ENCODE measurements at places on chromosomes 1 and 21. TPM values are rescaled to one million over a fixed set of nuclear protein-coding genes. Genes with fewer than 3 reads are reported as not detected.
A peak's percentile ranks its signal among the peaks of the same experiment; 100 is the strongest.

Gene SPRR1B
- not detected for total RNA-seq

Gene FMN2
- total RNA-seq = 0.97 TPM

Gene WLS
- total RNA-seq = 115 TPM

Gene CSF3R
- 19.7 TPM for total RNA-seq

DNA sequence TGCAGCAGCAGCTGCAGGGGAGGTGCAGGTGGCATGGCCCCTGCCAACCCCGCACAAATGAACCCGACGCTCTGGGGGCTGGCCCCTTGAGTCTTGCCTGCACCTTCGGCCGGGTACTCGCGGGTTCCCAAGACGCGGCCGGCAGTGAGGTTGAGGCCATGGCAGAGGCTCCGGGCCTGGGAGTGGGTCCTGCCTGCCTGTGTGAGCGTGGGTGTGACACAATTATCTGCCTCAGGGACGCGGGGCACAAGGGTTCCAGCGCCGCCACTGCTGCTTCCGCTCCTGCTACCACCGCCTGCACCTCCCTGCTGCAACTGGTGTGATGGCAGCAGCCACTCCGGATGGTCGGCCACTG is 20.9 kb upstream of the TGFB2 start:
- no peak overlapping the region for H3K4me3 ChIP-seq
- no peak overlapping the region for H3K27ac ChIP-seq
- H3K27me3 ChIP-seq = no peaks in the 10 kb centered on the region
- no peaks in the 10 kb centered on the region for H3K36me3 ChIP-seq
- no peaks in the 10 kb centered on the region for H3K4me1 ChIP-seq

DNA sequence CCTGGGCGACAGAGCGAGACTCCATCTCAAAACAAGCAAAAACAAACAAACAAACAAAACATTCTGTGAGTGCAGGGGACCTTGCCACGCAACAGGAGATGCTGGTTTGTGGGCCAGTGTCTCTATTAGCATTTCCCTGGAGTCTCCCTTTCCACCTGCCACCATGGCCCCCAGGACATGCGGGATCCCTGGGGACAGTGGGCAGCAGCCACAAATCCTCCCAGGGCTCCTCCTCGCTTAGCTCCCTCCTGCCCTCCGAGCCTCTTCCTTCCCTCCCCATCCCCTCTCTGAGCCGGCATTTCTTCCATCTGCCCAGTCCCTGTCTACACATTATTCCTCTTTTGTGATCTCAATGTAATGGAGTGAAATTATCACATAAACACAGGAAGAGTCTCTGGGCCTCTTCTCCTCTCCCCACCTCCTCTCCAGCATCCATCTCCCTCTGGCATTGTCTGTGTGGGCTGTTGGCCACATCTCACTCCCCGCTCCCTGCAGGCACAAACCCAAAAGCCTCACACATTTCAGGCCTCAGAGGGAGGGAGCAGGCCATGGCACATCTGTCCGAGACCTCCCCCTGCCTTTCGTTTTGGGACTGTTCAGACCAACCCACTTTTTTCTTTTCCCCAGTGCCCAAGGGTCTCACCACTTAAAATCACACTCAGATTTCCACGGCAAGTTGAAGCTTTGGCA is 144.3 kb downstream of the MIS18A start:
- H3K4me3 ChIP-seq = no peak overlapping the region
- no peak overlapping the region for H3K27ac ChIP-seq
- H3K4me1 ChIP-seq = peaks cover 13% of the 10 kb centered on the region
- DNase-seq = no peak
- no peaks in the 10 kb centered on the region for H3K27me3 ChIP-seq

GRCh38 chr1:156879876-156880275 is 13.6 kb upstream of the PEAR1 start:
- no peaks in the 10 kb centered on the region for H3K4me1 ChIP-seq
- no peak overlapping the region for H3K27ac ChIP-seq
- no peak for DNase-seq
- no peak overlapping the region for H3K4me3 ChIP-seq

GRCh38 chr1:60878323-60878722 is 204.0 kb upstream of the NFIA start:
- no peaks in the 10 kb centered on the region for H3K36me3 ChIP-seq
- H3K27me3 ChIP-seq = no peaks in the 10 kb centered on the region
- H3K4me3 ChIP-seq = no peak overlapping the region
- H3K27ac ChIP-seq = no peak overlapping the region

GRCh38 chr1:165577707-165578106 is 33.9 kb downstream of the LRRC52 start:
- H3K4me1 ChIP-seq = no peaks in the 10 kb centered on the region
- H3K4me3 ChIP-seq = no peak overlapping the region
- no peaks in the 10 kb centered on the region for H3K27me3 ChIP-seq
- no peaks in the 10 kb centered on the region for H3K36me3 ChIP-seq
- H3K27ac ChIP-seq = no peak overlapping the region

GRCh38 chr1:99600782-99601181 is 45.1 kb upstream of the PALMD start:
- no peak overlapping the region for H3K27ac ChIP-seq
- no peak overlapping the region for H3K4me3 ChIP-seq
- H3K36me3 ChIP-seq = no peaks in the 10 kb centered on the region

DNA sequence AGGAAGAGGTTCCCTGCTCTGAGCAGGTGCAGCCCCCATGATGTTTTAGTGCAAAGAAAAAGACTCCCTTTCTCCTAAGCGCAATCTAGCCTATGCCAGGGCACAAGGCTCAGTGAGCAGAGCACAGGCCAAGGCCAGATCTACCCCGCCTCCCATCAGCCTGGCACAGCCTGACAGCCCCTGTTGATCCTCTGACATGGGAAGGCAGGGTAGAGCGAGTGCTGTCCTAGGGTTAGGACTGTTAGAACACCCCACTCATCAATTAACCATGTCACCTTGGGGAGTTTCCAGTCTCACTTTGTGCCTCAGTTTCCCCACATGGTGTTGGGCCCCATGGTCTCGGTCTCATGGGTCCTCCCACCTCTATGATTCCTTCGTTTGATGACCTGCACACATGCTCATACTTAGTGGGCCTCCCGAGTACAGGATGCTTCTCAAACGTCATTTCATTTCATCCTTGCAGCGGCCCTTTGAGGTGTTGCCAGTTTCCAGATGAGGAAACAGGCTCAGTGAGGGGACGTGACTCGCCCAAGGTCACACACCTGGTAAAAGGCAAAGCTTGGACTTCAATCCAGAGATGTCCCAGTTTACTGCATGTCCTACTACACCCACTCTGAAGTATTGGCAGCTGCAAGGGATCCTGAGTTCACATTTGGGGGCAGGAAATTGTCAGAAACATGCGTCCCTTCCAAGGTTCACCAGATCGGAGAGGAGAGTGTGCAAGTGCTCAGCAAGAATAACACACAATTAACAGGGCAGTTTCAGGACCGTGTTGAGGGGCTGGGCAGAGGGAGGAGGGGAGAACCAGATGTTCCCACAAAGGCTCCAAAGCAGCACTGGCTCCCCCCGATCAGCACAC is 213.3 kb downstream of the TRABD2B start:
- no peak overlapping the region for H3K4me3 ChIP-seq
- H3K36me3 ChIP-seq = no peaks in the 10 kb centered on the region
- H3K27me3 ChIP-seq = no peaks in the 10 kb centered on the region

GRCh38 chr1:239718997-239719628 is 332.7 kb downstream of the CHRM3 start:
- H3K36me3 ChIP-seq = no peaks in the 10 kb centered on the region
- H3K27ac ChIP-seq = no peak overlapping the region
- no peak for DNase-seq
- H3K4me1 ChIP-seq = no peaks in the 10 kb centered on the region
- no peak overlapping the region for H3K4me3 ChIP-seq

GRCh38 chr1:202007304-202007703 is 3.1 kb upstream of the ELF3 start:
- peak overlapping the region; percentile 26 for H3K4me3 ChIP-seq
- no peak for DNase-seq
- H3K36me3 ChIP-seq = no peaks in the 10 kb centered on the region
- H3K27ac ChIP-seq = peak overlapping the region; percentile 91
- H3K27me3 ChIP-seq = no peaks in the 10 kb centered on the region

Data from hepatocyte (in vitro differentiated cells).